RWPE2 (cell line): ENCODE measurements at places on chromosomes 11 and 22.

- DNase-seq: no peak
Measured at GRCh38 chr11:407651-408123, 7.1 kb downstream of the SIGIRR start.

DNA sequence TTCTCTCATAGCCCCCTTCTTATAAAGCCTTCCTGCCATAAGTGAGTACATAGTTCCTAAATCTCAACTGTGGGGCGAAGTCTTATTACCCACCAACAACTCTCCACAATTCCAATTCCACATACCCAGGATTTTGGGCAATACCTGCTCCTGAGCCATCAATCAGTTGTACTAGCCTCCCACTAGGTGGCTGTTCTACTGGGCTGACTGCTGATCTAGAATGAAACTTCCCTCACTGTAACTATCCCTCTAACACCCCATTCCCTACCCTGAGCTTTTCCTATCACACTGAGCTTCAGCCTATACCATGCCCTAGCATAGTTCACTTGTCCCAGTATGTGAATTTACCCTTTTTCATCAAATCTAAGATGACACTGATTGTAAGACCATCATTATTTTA, 52.5 kb downstream of the RRAS2 start:
- no peak for DNase-seq

GRCh38 chr11:44344423-44344820, 34.5 kb upstream of the ALX4 start:
- DNase-seq: no peak

DNA sequence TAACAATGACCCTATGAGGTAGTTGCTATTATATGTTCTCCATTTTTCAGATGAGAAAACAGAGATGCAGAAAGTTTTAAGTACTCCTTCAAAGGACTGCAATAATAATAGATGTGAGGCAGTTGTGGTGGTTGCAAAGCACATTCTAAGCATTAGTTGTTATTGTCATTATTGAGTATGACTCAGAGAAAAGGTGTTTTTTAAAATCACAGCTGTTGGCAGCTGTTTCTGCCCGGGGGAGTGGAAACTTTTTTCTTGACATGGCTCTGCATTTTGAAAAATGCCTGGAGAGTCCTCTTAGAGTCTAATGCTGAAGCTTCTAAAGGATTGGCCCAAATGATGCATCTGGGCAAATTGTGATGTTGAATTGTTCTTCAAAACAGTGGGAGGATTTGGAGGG, 244.5 kb upstream of the MPPED2 start:
- no peak for DNase-seq

DNA sequence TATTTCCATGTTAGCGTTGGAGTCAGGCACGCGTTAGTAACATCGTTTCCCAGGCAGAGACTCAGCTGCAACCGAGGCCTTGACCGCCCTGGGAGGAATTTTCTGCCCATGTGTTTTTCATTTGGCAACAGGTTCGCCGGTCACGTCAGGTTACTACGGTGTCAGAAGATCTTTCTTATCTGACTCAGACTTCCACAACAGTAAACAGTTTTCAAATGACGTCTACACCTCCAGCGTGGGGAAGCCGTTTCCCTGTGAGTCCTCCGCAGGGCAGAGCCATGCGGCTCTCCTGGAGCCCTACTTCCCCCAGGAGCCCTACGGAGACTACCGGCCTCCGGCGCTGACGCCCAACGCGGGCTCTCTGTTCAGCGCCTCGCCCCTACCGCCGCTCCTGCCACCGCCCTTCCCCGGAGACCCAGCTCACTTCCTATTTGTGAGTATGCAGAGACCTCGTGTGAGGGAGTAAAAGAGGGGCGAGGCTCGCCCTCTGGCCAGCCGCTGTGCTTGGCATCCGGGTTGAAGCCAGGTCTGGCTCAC, 14.3 kb upstream of the POU2AF3 start:
- DNase-seq: no peak

DNA sequence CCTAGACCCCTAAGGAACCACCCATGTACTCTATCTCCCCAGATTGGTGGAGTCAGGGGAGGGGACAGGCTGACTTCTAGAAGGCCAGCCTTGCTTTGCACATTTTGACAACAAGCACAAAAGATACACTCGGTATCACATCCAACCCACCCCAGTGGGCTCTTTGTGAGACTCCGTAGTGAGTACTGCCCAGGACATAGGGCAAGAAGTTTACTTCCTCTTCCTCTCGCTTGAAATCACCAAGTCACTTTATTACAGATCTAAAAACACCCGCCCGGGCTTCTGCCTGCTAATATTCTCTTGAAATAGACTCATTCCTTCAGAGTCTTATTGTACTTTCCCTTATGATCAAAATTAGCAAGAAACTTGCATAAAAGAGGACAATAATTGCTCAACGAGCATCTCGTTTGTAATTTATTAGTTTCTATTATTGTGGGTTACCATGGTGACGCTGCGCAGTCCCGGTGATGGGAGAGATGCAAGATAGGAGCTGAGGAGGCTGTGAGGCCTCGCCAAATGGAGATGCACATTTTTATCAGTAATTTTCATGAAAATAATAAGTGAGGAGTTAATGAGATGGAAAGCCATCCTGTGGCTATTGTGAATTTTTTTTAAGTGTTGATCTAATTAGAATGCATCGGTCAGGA, 96.9 kb downstream of the FEZ1 start:
- no peak for DNase-seq

DNA sequence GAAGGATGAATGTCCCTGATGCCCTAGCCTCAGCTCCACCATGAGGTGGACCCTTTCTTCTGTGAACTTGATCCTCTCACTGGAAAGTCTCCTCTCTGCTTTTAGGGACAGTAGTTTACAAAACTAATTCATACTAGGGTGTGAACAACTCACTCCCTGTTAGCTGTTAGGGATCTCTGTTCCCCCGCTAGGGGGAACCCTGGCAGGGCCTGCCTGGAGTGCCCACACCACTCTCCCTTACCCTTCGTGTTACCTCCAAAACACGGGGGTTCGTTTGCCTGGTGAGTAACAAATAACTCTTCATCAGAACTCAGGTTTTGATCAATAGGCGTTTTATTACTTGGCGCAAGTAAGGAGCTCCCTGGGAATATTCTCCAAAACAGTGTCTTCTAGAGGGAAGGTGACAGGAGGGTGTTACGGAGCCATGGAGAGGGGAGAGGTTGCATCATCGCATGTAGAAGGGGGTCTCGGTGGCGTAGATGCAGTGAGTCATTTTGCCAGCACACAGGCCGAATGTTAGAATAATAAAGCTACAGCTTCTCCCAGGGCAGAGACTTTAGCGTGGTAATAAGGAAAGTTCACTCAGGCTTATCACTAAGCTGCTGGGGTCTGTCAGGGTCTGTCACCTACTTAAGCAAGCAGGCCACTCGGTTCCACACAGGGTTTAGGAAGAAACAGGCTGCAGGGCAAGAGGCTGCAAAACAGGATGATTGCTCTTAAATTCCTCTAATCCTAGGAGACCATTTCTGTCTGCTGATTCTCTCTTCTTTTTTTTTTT, 45.8 kb downstream of the C11orf96 start:
- DNase-seq: no peak

DNA sequence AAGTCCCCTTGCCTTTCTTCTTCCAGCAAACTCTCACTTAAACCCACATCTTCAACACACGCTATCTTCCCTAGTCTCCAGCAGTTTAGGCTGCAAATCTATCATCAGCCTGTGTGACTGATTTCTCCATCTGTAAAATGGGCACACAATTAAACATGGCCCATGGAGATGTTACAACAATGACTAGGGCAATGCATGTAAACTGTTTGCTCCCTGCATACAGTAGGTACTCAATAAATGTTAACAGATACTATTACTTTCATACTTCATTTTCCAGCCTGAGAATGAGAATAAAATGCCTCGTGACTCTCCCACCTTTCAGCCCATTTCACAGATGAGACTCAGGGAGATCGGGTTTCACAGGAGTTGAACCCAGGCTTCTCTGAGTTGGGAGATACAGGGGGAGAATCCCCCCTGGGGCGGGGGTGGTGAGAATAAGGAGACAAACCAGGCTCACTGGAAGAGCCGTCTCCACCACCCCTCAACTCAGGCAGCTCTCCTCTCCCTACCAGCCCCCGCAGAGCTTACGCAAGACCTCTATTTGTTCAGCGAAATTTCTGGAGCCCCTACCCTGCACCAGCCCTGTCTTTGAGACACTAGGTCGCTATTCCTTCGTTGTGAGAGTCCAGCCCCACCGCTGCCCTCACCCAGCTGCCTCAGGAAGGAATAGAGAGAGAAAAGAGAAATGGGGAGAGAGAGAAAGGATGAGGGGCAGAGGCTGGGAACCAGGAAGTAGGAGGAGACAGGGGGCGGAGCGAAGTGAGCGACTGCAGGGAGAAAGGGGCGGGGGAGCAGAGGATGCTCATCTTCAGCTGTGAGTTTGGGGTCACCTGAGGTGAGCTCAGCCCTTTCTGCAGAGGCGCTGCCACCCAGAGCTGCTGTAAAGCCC, 42.1 kb upstream of the KLHL35 start:
- DNase-seq: no peak

DNA sequence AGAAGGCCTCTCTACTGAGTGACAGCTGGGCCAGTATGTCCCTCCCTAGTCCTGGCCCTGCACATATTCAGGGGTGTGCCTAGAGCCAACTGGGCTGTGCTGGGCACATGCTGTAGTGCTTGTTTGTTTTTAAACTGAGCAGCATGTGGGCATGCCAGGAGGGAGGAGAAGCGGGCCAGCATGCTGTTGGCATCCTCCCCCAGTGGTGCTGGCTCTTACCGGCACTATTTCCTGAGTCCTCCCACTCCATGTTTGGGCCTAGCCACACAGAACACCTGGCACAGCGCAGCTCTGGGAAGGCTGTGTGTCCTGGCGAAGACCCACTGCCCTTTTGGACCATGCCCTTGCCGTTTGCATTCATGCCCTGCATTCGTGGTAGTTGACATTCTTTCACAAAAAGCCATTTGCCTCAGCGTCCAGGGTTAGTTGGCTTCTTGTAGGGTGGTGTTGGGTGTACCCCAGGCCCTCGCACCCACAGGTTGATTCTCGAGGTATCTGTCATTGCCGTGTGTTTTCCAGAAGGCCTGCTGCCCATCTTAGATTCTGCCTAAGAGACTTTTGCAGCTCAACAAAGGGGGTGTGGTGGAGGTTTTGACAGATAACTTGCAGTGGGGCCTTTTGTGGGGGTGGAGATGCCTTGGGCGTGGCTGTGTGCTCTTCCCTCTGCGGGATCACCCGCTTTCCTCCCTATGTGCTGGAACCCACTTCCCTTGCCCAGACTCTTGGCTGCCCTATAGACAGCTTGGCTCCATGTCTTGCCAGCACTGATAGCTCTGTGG, 13.6 kb downstream of the DGCR8 start:
- DNase-seq: no peak

GRCh38 chr11:75100314-75100713, 3.6 kb upstream of the OR2AT4 start:
- DNase-seq: no peak

- no peak for DNase-seq
Measured at GRCh38 chr11:67372993-67373647, at the start of gene CLCF1. TSS of gene CLCF1 (minus strand) at chr11:67373598. CDS start at chr11:67373539, 59 bp downstream.

- DNase-seq: peak; percentile 78
Measured at GRCh38 chr22:50627642-50628542, at the start of gene ARSA. TSS of gene ARSA (minus strand) at chr22:50628152. CDS start at chr22:50627779, 373 bp downstream.

DNA sequence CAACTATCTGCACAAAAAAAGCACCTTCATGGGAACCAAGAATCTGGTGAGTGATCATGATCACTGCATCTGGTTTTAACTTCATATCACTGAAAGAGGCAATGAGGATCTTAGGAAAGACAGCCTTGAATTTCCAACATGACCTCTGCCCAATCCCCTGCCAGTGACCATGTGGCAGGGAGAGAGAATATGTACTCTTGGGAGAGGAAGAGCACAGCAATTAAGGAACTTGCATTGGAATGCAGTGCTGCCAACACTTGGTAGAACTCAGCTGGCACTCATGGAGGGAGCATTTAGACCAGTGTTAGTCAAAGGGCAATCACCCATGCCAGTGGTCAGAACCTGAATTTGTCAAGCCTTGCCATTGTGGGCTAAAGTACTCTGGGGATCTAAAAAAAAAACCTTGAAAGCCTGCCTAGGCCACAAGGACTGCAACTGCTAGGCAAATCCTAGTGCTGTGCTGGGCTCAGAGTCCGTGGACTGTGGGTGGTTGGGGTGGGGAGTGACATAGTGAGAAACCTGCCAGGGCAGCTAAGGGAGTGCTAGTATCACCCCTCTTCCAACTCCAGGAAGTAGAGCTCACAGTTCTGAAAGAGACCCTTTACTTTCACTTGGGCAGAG, 23.1 kb downstream of the JRKL start:
- DNase-seq: no peak

GRCh38 chr11:73217131-73217809, 811 bp upstream of the P2RY2 start:
- DNase-seq: peak; percentile 30

GRCh38 chr11:76770642-76771445, 12.3 kb upstream of the TSKU start:
- no peak for DNase-seq

DNA sequence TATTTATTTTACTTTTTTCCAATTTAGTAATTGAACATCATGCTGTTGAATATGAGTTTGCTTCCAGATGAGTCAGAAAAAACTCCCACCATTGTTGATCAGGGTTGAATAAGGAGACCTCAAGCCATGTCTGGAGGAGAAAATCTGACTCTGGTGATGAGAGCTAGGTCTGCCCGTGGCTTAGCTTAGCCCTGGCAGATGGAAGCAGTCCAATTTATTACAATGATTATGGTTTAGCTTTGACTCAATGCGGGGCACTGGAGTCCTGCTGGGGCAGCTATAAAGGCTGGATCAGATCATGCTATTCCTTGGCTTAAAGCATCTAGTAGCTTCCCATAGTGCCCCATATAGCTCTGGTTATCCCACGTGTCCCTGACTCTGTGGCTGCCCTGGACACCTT, 506.5 kb downstream of the MN1 start:
- DNase-seq: no peak

- no peak for DNase-seq
Measured at GRCh38 chr11:66464916-66465315, 1.8 kb upstream of the PELI3 start.

- no peak for DNase-seq
Measured at GRCh38 chr11:118581057-118581456, 8.8 kb downstream of the ARCN1 start.
